ENCODE measurements at places on chromosomes 1 and 21.

DNA sequence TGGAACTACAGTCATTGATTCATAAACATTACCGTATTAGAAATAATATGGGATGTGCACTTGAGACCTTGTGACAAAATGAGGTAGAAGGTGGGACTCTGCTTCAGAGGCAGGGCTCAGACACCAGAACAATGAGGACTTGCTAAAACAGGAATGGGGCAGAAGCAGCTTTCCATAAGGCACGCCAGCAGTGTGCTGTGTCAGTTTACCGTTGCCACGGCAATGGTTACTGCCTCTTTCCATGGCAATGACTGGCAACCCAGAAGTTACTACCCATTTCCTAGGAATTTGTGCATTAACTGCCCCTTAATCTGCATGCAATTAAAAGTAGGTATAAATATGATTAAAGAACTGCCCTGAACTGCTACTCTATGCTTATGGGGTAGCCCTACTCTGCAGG, 169.0 kb downstream of the CHRM3 start:
- H3K4me3 ChIP-seq: no peak overlapping the region
- H3K4me1 ChIP-seq: no peaks in the 10 kb centered on the region
- no peaks in the 10 kb centered on the region for H3K36me3 ChIP-seq
- H3K27ac ChIP-seq: no peak overlapping the region
- H3K27me3 ChIP-seq: no peaks in the 10 kb centered on the region

DNA sequence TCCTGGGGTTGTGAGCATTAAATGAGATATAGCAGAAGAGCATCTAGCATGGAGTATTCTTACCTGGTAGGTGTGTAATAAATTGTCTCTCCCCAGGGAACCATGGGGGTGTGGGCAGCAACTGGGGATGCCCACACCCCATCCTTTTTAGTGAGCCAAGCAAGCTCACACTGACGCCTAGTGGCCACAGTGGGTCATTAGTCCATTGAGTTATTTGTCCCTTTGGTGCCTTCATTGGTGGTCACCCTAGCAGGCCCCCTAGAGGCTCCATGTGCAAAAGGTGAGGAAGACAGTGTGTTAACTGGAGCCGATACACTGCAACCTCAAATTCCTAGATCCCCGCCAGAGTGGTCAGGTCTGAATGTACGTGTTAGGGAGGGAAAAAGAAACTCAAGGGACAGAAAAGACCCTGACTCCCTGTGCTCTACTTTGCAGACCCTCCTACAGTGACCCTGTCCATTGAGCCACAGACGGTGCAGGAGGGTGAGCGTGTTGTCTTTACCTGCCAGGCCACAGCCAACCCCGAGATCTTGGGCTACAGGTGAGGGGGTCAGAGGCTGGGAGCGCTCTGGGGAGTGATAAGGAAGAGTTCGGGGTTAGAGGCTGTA, 93.3 kb upstream of the CD1D start:
- H3K4me3 ChIP-seq: no peak overlapping the region
- peaks cover 40% of the 10 kb centered on the region for H3K27me3 ChIP-seq
- peak; percentile 71 for DNase-seq

- no peak for DNase-seq
- no peaks in the 10 kb centered on the region for H3K36me3 ChIP-seq
- H3K27ac ChIP-seq: no peak overlapping the region
- H3K27me3 ChIP-seq: peaks cover 60% of the 10 kb centered on the region
- H3K4me3 ChIP-seq: peak overlapping the region; percentile 43
- no peaks in the 10 kb centered on the region for H3K4me1 ChIP-seq
These were observed 12.5 kb downstream of the AGRN start for GRCh38 chr1:1032424-1032823.

DNA sequence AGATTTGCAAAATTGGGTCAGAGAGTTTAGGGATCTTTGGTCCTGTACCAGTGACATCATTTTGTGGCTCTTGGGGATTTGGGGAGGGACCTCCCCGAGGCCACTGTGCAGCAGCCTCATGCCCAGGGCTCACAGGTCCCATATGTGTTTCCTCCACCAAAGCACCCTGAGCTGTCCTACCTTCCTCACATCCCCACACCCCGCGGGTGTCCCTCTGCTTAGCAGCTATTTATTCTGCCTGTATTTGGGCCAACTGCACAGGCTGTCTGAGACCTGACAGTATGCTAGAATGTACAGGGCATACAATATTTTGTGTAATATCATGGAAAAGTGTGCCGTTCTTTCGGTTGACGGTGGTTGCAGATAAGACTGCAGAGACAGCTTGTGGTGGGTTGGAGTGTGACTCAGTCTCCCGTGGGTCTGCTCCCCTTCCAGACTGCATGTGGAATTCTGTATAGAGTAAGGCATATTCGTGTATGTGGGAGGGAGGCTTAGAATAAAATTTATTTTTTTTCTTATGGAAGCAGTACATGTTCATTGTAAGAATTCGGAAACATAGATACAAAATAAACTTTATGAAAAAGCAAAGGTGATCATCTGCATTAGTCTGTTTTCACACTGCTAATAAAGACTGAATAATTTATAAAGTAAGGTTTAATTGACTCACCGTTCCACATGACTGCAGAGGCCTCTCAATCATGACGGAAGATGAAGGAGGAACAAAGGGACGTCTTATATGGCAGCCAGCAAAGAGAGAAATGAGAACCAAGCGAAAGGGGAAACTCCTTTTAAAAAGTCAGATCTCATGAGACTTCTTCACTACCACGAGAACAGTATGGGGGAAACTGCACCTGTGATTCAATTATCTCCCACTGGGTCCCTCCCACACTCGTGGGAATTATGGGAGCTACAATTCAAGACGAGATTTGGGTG, 84.4 kb downstream of the ADARB1 start:
- no peaks in the 10 kb centered on the region for H3K36me3 ChIP-seq
- H3K27me3 ChIP-seq: peaks cover 86% of the 10 kb centered on the region
- H3K27ac ChIP-seq: no peak overlapping the region
- H3K4me3 ChIP-seq: no peak overlapping the region
- DNase-seq: no peak

DNA sequence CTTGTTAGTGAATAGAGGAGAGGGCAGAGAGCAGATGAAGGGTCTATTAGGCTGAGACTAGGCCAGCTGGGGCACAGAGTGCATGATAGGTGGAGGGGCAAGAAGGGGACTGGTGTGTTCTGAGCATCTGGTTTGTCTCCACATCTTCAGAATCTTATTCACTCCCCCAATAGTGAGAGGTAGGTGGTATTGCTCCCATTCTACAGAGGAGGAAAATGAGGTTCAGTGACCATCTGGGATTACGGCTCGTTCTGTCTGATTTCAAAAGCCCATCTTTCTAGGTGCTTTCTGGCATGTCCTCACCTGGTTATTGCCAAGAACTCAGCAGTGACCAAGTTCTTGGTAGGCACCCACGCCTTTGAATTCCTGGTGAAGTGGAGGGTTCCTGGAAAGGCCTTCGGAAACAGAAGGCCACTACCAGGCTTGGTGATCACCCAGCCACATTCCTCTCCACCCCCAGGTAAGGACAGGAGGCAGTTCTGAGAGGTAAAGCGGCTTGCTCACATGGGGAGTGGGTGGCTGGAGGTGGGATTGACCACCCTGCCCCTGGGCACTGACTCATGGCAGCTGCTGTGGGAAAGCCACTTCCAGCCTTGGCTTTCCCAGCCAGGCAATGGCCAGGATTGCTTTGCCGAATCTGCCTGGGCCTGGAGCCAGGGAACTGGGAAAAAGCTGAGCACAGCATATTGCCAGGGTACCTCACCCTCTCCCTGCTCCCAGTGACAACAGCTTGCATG, 18.8 kb upstream of the CITED4 start:
- H3K27me3 ChIP-seq: no peaks in the 10 kb centered on the region
- no peak overlapping the region for H3K27ac ChIP-seq
- no peak for DNase-seq
- H3K4me1 ChIP-seq: 0 out of 2 replicates have a peak, but pooled peaks cover under 1% of the 10 kb centered on the region

DNA sequence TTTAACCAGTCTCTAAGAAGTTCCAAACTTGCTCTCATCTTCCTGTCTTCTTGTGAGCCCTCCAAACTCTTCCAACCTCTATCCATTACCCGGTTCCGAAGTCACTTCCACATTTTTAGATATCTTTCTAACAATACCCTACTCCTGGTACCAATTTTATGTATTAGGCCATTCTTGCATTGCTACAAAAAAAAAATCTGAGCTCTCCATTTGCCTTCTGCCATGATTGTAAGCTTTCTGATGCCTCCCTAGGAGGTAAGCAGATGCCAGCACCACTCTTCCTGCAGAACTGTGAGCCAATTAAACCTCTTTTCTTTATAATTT, 91.5 kb upstream of the ARTN start:
- H3K4me1 ChIP-seq: peaks cover 42% of the 10 kb centered on the region
- DNase-seq: no peak
- no peaks in the 10 kb centered on the region for H3K27me3 ChIP-seq
- no peak overlapping the region for H3K4me3 ChIP-seq

DNA sequence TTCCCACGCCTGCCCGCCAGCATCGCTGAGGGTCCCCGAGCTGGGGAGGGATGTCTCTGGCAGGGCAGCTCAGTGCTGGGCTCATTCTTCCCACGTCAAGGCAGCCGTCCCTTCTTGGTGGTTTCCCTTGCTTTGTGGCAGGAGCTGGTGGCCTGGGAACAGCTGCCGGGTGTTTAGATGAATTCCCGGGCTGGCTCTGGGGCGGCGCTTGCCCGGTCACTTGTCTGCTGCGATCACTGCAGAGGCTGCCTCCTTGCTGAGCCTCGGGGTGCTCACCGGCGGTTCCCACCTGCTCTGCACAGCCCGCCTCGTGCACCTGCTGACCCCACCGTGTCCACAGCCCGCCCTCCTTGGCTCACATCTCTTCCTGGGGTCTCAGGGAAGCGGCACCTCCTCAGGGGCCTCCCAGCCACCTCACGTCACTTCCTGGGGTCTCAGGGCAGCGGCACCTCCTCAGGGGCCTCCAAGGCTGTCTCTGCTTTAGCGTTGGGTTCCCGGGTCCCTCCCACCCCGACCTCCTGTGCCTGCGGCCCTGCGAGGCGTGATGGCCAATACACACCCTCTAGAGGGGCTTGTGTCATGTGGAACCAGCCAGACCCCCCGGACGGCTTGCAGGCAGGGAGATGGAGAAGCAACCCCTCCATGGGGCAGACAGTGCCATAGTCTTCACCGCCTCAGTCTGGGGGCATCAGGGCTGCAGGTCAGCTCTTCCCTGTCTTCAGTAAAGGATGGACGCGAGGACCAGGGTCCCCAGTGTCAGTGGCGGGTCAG, 13.5 kb downstream of the COL18A1 start:
- H3K27me3 ChIP-seq: peaks cover 100% of the 10 kb centered on the region
- H3K4me1 ChIP-seq: no peaks in the 10 kb centered on the region
- no peak overlapping the region for H3K27ac ChIP-seq
- no peak for DNase-seq

- no peak for DNase-seq
- no peak overlapping the region for H3K4me3 ChIP-seq
- H3K27me3 ChIP-seq: no peaks in the 10 kb centered on the region
- no peaks in the 10 kb centered on the region for H3K36me3 ChIP-seq
- H3K27ac ChIP-seq: no peak overlapping the region
These were observed 150.9 kb upstream of the POU3F1 start for GRCh38 chr1:38197312-38198061.

All from MM.1S (cell line).